ENCODE measurements at places on chromosomes 3 and 15.

- no peak for DNase-seq
Measured at GRCh38 chr15:68506071-68506470, 72.7 kb upstream of the CORO2B start.

DNA sequence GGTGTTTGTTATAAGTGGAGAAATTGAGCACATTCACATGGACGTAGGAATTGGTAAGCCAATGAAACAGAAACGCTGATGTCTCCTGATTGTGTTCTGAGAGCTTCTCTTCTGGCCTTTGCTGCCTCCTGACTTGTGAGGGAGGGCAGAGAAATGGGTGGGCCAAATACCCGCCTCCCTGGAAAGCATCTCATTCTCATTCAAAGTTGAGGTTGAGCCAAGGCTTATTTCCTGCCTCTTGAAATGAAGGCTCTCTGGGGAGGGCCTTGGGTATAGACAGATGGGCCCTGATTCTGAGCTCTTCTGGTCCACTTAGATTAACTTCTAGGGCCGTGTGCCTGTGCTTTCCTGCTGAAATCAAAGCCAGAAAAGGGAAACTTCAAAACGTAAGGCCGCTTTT lies 57.4 kb upstream of the MYZAP start:
- no peak for DNase-seq

GRCh38 chr3:124217542-124217941 lies 225.6 kb upstream of the ROPN1 start:
- no peak for DNase-seq

DNA sequence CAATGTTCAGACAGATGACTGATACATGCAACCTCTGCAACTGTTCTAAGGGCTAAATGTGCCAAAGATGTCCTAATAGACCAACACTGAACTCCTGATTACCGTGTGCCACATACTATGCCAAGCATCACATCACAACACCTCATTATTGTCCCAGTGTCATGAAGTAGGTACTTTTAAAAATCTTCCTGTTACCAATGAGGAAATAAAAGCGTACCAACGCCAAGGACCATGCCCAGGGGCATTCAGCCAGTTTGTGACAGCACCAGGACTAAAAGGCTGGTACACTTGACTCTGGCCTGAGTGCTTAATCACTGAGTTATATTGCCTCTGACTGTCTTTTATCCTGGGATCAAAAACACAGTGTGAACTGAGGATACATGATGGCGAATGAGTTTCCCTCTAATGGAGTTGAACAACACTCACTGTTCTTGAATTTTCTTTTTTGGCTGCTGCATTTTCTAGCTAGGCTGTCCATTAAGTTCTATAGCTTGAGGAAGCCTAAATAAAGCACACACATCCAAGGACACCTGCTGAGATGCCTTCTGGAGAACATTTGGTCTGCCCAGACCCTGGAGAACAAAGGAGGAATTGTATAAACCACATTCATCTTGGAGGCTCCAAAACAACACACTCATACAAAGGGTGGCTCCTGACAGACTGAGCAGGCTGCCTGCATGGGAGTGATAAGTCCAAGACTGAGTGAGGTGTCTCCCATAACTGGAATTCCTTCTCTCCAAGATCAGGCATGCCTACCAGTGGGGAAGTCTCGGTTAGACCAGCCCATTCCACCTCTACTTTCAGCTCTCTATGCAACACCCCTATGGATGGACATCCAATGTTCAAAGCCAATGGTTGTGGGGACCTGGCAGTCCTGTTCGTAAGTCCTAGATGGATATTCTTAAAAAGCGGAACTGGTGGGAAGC lies 126.7 kb upstream of the PRICKLE2 start:
- no peak for DNase-seq

- no peak for DNase-seq
Measured at GRCh38 chr15:37618353-37618752, 316.1 kb upstream of the TMCO5A start.

DNA sequence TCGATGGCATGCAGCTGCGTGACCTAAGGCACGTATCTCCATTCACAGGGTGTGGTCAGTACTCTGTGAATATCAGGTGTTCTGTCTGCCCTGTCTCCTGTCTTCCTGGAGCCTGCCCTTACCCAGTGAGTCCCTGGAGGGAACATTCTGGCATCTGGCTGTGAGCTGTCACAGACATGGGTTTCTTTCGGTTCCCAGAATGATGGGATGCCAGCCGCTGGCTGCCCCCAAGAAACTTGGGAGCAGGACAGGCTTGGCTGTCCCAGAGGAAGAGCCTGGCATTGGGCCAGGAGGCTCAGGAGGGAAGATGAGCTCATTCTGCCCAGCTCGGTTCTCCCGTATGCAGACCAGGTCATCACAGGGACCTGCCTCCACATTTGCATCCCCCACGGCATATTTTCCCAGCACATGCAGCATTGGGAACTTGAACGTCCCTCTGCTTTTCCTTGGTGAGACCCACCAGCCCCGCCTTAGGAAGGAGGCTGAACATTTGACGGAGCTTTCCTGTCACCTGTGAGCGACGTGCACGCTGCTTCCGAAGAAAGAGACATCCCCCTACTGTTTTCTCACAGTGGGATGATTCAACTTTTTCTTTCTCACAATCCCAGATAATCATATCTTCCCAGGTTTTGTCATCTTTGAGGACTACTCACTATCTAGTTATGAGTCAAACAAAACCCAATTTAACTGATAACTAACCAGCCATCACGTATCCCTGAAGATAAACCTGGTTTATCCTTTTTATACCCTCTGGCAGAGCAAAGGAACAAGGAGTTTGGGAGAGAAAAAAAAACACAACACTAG lies 22.0 kb upstream of the PGPEP1L start:
- DNase-seq = no peak

DNA sequence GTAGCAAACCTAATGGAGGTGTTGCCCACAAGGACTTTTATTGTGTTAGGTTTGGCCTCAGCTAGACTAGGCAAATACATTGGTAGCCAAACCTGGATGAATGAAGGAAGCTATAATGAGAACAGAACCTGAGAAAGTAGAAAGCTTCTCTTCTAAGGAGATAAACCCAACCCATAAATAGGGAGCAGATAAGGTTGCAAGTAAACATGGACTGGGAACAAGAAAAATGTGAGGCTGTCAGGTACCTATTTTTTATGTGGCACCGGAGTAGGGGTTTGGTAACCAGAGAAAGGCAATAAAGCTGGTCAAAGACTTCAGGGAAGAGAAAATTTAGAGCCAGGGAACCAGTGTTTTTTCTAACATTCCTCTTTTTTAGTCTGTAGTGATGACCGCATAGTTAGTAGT lies 25.0 kb downstream of the ZNF654 start:
- no peak for DNase-seq

DNA sequence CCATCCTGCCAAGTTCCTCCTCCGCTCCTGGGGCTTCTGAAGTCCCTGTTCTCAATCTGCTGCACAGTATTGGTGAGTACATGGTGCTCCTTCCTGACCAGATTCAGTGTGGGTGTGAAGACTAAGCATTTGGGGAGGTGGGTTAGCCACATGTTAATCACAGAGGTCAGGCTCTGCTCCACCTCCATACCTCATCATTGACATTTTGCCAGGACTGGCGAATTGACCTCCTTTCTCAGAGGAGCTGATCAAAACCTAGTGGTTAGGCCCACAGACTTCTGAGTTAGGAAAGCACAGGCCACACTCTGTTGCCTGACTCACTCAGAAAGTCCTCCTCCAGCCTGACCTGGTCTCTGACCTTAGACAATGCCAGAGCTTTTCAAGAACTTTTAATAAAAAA lies 8.4 kb upstream of the RPS17 start:
- DNase-seq = no peak

- peak; percentile 91 for DNase-seq
Measured at GRCh38 chr15:72783640-72784455, at the start of gene ADPGK. Gene ADPGK (minus strand): TSS chr15:72783758. CDS start chr15:72783691, 67 bp downstream.

DNA sequence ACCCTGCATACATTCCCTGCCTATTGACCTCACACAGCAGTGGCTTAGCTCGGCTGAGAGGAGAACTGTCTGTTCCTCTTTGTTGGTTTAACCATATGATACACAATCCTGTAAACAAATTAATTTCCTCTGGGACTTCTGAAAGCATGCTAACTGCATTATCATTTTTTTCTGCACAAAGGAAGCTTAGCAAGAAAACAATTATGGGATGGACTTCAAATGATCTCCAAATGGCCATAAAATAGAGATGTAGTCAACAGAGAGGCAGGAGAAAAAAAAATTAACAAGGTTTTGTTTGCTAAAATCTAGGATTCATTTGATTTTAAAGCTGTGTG lies 14.4 kb upstream of the TMC3 start:
- no peak for DNase-seq

GRCh38 chr3:188974856-188975599 lies 196.7 kb upstream of the TPRG1 start:
- DNase-seq = no peak

DNA sequence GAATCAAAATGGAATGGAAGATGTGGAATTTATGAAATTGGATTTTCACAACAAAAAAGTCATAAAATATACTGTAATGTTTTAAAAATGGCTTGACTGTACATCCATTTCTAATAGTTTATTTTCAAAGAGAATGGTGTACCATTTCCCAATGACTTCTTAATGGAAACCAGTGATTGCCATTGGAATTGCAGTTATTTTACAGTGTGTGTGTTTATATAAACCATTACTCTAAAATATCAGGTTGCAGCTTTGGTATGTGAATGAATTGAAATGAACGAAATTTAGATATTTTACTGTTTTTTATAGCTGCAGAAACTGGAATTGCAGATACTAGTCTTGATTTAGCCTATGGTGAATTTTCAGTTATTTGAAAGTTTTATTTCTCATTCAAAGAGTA lies 165.6 kb downstream of the UBE2E2 start:
- no peak for DNase-seq

- DNase-seq = no peak
Measured at GRCh38 chr3:43247561-43248184, 38.7 kb upstream of the SNRK start.

DNA sequence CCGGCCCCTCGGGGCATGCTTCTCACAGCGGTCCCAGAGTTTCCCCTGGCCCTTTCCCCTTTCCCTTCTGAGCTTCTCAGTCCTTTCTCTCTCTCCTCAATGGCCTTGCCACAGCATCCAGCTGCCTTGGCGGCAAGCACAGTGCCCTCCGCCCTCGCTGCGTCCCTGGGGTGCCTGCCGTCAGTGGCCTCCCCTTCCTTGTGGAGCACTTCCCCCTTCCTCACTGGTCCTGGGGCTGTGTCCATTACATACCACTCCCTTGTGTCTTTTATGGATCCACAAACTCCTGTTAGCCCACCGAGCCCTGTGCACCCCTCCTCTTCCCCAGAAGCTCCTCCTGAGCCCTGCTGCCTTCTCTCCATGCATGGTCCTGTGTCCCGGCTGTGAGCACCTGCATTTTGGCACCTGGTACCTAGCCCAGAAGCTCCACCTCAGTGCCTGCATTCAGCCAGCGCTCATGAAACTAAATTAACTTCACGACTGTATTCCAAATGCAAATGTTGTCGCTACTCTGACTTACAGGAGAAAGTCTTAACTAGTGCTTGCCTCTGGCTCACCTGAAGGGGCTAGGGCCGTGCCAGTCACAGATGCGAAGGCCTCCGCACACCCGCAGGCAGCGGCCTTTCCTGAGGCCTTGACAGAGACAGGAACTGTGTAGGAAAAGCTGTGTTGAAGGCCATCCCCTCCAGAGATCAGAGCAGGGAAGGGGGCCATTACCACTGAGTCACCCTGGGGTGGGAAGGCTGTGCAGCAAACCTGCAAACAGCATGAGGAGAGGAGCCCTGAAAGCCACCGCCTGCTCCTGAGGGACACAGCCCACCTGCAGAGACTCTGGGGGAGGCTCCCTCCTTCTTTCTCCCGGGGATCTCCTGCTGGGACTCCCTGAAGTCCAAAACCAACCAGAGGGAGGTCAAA lies 19.1 kb upstream of the KLF13 start:
- no peak for DNase-seq

GRCh38 chr15:74055804-74056203 lies 26.5 kb downstream of the GOLGA6A start:
- no peak for DNase-seq

DNA sequence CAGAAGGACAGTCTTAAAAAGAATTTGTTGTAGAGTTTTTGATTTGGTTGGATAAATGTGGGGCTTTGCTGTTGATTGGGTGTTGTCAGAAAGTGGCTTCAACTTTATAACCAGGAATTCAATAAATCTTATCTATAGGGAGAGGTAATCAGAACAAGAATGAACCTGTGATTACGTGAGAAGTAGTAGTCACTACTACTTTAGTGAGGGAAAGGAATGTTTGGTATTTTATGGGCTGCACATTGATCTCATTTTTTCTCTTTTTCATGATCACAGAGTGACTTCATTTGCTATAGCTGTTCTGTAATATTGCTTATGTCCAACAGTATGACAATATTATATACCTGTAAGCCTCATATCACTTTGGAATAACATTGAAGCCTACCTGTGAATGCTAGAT lies 485.2 kb upstream of the BCHE start:
- no peak for DNase-seq

DNA sequence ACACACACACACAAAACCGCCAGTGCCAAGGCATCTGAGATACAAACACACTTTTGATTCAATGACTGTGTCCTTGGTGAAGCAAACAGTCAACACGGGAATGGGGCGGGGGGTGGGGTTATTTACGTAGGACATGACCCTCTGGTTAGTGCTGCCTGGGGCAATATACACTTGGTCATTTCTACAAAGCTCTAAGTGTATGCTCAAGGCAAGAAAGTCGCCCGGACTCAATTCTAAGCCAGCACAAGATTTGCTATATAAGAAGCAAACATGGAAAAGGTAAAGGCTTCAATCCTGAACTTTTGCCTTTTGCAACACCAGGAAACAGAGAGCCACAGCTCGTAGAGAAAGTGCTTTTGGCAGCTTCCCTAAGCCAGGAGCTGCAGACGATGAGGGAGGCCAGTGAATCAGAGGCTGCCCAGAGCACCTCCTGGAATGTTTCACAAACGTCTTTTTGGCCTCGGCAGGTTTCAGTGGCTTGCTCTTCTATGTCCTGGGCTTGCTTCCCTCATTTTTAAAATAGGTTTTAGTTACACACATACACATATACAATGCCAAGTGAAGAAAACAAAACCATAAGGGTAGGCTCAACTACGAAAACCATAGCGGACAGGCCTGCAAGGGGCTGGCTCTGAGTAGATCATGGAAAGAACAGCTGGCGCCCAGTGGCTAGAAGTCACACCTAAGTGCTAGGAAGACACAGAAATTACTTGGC lies 73.6 kb downstream of the TM4SF4 start:
- no peak for DNase-seq

GRCh38 chr3:6394944-6395343 lies 466.0 kb upstream of the GRM7 start:
- DNase-seq = no peak

DNA sequence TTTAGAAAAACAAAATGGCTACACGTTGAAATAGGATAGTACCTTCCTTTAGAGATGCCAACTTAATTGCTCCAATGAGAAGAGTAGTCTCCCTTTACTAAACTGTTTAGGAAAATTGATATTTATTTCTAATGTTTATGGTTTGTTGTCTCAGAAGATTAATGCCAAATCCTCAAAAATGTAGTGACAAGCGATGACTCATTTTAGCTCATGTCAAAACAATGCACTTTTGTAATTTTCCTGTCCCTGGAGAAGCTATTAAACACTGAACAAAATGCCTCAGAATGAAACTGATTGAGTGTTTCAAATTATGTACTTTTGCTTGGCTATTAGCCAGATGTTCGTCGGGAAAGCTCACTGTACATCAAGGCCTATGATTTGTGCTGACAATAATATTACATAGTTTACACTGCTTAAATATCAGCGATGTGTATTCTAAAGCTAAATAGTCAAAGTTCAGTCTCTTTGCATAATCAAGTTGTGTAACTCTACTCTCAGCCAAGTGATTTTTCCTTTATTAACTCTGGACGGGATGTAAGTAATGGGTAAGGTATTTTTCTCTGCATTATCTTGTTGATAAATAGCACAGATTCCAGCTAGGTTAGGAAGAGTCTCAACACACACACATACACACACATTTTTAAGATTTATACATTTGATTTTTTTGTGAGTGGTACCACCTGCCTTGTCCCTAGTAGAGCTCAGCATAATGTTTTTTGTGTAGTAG lies 83.7 kb downstream of the CMSS1 start:
- DNase-seq = no peak
